ENCODE measurements at places on chromosomes 16 and 17.

DNA sequence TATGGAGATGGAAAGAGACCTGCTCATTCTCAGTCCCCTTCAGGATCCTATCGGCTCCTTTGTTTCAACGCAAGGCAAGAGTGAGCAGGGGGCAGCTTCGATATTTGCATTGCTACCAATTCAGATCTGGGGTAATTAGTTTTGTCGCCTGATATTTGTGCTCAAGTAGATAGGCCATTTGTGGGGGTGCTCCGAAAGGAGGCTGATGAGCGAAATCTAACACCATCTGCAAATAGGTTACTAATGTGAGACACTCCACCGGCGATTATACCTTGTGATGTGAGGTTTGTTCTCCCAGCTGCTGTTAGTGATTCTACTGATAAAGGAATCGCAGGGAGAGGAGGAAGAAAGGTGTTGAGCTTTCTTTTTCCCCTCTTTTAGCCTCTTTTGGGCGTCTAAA is 31.5 kb downstream of the WSCD1 start:
- no peak for DNase-seq

- DNase-seq: no peak
Measured at GRCh38 chr17:17692353-17693252, 11.3 kb downstream of the RAI1 start.

GRCh38 chr16:68242926-68243858 is 2.0 kb upstream of the PLA2G15 start:
- no peak for DNase-seq

- no peak for DNase-seq
Measured at GRCh38 chr17:44464037-44464436, 39.2 kb downstream of the GPATCH8 start.

DNA sequence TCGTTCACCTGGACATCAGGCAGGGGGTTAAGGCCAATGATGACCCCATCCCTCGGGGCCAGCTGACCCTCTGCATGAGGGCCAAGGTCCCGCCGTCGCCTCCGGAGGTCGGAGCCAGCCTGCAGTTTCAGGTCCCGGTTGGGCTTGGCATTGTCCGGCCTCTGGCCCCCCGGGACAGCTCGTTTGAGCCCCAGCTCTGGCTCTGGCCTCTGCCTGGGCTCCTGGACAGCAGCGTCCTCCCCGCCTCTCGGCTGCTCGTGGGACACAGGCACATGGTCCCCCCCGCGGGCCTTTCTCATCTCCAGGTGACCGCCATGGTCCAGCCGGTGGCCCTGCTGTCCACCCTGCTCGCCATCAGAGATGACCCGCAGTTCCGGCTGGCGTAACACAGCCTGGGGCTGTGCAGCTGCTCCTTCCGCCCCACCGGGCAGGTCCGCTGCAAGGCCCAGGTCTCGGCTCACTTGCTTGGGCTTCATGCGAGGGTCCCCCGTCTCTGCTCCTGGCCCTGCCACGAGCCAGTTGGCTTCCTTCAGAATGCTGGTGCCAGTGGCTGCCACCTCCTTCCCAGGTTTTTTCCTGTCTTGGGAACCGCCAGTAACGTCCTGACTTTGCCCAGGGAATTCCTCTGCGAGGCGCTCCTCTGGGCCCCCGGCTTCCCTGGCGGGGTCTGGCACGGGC is 6.7 kb downstream of the NDUFAF8 start:
- no peak for DNase-seq

- no peak for DNase-seq
Measured at GRCh38 chr16:10255728-10256127, 73.5 kb upstream of the GRIN2A start.

DNA sequence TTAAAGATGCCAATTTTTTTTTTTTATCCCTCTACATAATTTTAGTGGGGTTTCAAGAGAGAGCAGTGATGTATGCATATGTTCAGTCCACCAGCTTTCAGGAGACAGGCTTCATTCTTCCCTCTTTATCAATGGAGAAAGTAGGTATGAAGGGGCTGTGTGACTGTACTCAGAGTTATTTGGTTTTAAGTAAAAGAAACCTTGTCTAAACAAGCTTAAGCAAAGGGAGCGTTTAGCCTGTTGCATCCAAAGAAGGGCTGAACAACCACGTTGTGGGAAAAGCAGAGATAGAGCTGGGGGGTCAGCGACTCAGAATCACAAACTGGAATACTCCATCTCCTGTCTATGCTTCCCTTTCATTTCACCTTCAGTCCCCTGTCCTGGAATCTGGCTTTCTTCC is 50.4 kb upstream of the HAS3 start:
- DNase-seq: no peak

DNA sequence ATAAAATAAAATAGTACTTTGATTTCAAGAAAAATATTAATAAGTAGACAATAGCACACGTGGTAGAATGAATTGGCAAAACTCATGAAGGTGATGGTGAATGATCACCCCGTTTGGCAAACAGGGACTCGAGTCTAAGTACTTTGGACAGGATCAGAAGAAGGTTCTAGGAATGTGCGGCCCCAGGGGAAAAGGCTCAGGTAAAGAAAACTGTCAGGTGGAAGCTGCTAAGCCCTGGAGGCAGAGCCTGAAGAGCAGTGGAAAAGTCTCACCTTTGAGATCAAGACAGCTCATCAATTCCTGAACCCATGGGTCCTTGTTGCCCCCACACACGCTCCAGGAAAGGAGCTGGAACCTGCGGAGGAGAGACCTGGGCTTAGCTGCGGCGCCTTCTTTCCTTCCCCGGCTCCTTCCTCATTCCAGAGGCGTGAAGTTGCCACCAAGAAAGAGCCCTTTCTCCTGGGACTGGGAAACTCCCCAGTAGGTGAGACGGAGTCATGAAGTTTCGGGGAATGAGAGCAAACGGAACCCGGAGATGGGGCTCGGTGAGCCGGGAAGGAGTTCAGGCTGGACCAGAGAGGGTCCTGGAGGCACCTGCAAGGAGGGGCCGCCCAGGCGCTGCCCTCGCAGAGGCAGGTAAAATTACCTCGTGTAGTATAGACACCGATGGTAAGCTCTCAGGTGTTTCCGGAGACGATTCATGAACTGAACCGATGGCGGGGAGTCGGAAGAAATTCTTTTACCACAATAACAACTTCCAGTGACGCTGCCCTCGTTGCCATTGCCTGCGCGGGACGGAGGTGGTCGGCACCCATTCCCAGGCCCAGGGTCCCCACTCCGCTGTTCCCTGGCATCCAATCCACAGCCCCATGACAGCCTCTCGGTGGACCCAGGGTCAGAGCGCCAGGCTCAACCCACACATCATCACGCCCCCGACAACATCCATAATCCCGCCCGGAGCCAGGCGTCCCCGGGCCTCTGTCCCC is 1.2 kb upstream of the ZMYND15 start:
- DNase-seq: no peak

DNA sequence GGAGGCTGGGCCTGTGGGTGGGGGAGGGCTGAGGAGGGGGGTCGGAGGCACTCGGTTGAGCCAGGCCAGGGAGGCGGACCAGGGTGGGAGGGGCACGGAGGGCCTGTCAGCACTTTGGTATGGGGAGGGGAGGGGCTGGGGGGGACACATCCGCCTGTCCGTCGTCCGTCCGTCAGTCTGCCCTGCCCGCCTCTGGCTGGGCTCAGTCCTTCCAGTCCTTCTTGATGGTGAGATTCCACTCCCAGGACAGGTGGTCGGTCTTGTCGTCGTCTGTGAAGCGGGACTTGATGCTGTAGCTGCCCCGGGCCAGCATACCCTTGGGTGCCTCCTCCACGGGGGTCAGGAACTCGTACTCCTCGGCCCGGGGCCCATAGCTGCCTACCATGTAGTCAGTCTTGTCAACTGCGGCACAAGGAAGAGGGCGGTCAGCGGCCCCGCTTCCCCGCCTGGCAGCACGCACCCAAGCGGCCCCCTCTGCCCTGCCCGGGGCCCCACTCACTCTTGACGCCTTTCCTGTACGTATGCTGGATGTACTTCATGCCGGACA is 2.4 kb downstream of the ARHGDIA start:
- no peak for DNase-seq

GRCh38 chr16:70561623-70562022 is 38.0 kb downstream of the SF3B3 start:
- DNase-seq: no peak

- DNase-seq: peak; percentile 75
Measured at GRCh38 chr17:42428141-42428944, 5.3 kb upstream of the CAVIN1 start.

DNA sequence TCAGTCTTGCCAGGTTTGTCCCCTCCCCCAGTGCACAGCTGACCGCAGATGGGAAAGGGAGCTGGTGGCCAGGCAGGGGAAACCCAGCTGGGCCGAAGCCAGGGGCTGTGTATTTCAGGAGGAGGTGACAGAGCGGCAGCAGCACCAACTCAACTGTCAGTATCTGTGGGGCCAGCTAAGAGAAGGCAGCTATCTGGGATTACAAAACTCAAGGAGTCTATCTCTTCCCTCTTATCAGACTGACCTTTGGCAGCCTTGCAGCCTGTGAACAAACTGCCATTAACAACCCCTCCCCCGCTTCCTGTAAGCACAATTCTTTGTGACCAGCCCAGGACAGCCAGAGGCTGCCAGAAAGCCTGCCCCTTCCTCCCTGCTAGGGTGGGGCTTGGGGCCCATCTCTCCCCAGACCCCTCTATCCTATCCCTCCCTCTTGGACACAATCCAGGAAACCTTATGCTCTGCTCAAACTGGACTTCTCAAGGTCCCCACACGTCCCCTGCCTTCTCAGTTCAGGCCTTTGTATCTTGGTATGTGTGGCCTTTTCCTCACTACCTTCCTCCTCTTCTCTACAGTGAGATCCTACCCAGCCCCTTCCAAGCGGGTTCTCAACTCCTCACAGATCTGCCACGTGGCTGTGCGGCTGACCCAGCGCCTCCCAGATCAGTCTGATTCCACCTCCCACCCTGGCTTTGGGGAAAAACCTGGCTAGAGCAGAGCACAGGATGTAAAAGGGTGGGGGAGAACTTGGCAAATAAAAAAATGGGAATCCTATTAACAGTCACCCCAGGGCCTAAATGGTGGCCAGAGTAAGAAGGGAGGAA is 10.5 kb downstream of the ST3GAL2 start:
- DNase-seq: peak; percentile 97

- DNase-seq: no peak
Measured at GRCh38 chr16:30369938-30370455, 297 bp downstream of the TBC1D10B start.

DNA sequence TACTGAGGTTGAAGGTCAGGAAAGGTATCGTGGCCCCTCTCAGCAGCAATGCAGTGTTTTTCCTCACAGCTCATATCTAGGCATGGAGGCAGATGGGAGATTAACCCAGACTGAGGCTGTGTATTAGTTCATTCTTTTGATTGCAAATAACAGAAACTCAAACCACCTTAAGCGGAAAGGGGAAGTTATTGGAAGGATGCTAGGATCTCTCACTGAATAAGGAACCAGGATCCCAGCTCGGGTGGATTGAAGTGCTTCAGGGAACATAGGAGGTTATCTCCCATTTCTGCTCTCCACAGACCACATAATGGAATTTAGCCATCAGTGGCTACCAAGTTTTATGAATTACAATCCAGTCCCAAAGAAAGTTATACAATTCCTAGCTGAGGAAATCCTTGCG is 8.2 kb downstream of the ZNF689 start:
- DNase-seq: peak; percentile 43

GRCh38 chr16:21083729-21084268 is 66.8 kb downstream of the DNAH3 start:
- peak; percentile 76 for DNase-seq

- DNase-seq: no peak
Measured at GRCh38 chr16:56767024-56767423, 37.1 kb downstream of the NUP93 start.

DNA sequence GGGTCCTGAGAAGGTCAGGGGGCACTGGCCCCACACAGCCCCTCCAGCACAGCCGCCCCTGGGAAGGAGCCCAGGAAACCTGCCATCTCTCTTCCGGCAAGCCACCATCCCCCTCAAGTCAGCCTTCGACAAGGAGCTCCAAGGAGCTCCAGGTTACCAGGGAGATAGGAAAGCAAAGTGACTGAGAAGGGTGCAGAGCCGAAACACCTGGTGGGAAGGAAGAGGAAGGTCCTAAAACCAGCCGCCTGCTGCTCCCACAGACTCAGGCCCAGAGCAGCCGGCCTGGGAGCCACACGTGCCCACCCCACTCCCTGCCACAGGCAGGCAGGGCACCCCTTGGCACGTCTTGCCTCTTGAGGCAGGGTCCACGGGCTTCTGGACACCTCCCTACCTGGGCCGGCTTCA is 80.7 kb downstream of the TIMM22 start:
- DNase-seq: no peak

DNA sequence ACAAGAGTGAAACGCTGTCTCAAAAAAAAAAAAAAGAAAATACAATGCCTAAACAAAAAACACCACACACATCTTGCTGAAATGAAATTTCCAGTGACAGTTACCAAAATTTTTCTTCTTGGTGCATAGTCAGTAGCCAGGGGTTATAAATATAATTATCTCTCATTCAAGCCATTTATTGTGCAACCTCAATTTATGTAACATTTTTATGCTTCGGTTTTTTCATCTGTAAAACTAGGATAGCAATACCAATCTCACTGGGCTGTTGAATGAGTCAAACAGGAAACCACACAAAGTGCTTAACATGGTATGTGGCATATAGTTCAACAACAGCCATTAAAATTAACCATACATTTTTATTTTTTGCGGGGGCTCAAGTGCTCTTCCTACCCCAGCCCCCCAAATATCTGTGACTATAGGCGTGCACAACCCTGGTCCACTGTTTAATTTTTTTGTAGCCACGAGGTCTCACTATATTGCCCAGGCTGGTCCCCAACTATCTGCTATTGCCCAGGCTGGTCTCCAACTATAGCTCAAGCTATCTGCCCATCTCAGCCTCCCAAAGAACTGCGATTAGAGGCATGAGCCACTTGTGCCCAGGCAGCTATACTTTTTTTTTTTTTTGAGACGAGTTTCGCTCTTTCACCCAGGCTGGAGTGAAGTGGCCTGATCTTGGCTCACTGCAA is 2.6 kb downstream of the COG4 start:
- DNase-seq: peak; percentile 61

GRCh38 chr16:23141959-23142740 is 7.1 kb downstream of the USP31 start:
- no peak for DNase-seq

- DNase-seq: no peak
Measured at GRCh38 chr16:86966777-86967176, 350.4 kb downstream of the C16orf95 start.

Measured in KBM-7 (cell line).